ENCODE measurements at places on chromosomes 4 and X. TPM values are rescaled to one million over a fixed set of nuclear protein-coding genes. Genes with fewer than 3 reads are reported as not detected.
A peak's percentile ranks its signal among the peaks of the same experiment; 100 is the strongest.

DNA sequence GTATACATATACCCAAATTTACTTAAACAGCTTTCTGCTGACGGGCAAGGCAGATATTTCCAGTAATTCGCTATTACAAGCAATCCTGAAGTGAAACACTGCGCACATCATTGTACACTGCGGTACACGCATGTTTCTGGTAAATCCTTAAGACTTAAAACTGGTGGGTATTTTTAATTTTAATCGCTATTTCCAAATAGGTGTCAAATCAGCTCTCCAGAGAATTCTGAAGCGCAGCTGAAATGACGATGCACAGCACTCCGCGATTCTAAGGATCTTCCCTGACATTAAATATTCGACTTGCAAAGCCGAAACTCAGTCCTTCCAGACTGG lies 361 bp downstream of the TMEM128 start:
- H3K4me3 ChIP-seq = peak overlapping the region; percentile 81
- DNase-seq = no peak
- peak overlapping the region; percentile 91 for H3K27ac ChIP-seq
- peaks cover 18% of the 10 kb centered on the region for H3K4me1 ChIP-seq

- no peaks in the 10 kb centered on the region for H3K36me3 ChIP-seq
- H3K4me3 ChIP-seq = no peak overlapping the region
Measured at GRCh38 chr4:7169134-7169533, 23.2 kb upstream of the SORCS2 start.

DNA sequence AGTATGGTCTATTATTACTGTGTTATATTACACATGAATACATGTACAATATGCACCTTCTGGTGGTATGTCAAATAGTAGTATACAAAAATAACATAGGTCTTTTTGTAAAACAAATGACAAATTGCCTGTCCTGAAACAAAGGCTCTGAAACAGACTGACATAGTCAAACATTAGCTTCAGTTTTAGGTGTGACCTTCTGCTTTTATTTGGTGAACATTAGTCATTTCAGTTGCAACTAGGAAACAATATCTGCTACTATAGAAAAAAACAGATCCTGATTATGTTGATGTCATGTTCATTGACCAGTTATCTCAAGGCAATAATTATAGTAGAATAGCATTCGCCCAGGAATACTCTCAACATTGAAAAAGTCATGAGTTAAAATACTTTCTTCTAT lies 123.0 kb downstream of the CHRNA9 start:
- no peak for DNase-seq
- H3K36me3 ChIP-seq = no peaks in the 10 kb centered on the region
- H3K27me3 ChIP-seq = no peaks in the 10 kb centered on the region
- no peak overlapping the region for H3K4me3 ChIP-seq

ITGB1BP2 gene
- 102 TPM for total RNA-seq

Measured in right atrium auricular region (tissue), 2 donors.